ENCODE measurements at places on chromosomes 11 and 22. TPM values are rescaled to one million over a fixed set of nuclear protein-coding genes. Genes with fewer than 3 reads are reported as not detected.

The ACR gene
- total RNA-seq = not detected

The OR8G5 gene
- total RNA-seq = not detected

The BBOX1 gene
- total RNA-seq = not detected

The LRRC55 gene
- not detected for total RNA-seq

The PATE2 gene
- total RNA-seq = 1.1 TPM

The OR4D5 gene
- total RNA-seq = not detected

The TRIM6 gene
- not detected for total RNA-seq

The FADS2 gene
- total RNA-seq = 2.8 TPM
